ENCODE measurements at places on chromosomes 1 and 21.

GRCh38 chr1:55622074-55622473 lies 406.9 kb upstream of the USP24 start:
- no peak for DNase-seq

- peak; percentile 96 for DNase-seq
Measured at GRCh38 chr1:201461645-201462441, 7.1 kb downstream of the PHLDA3 start.

DNA sequence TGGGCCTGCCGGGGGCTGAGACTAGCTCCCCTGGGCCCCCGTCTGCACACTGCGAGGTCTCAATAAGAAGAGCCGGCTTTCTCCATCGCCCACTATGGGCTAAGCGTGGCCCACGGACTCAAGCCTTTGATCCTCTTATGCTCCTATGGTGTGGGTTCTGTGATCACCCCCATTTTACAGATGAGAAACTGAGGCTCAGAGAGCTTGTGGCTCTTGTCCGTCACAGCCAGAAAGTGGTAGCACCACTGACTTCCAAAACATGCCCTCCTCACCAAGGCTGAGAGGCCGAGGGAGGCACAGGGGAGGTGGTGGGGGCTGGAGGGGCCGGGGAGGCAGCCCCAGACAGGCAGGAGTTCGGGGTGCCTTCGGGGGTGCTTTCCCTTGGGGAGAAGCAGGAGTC lies 39.0 kb upstream of the CASZ1 start:
- DNase-seq: no peak

GRCh38 chr1:154434346-154435085 lies 29.4 kb downstream of the IL6R start:
- DNase-seq: no peak

GRCh38 chr1:167454894-167455785 lies 63.2 kb downstream of the CD247 start:
- no peak for DNase-seq

DNA sequence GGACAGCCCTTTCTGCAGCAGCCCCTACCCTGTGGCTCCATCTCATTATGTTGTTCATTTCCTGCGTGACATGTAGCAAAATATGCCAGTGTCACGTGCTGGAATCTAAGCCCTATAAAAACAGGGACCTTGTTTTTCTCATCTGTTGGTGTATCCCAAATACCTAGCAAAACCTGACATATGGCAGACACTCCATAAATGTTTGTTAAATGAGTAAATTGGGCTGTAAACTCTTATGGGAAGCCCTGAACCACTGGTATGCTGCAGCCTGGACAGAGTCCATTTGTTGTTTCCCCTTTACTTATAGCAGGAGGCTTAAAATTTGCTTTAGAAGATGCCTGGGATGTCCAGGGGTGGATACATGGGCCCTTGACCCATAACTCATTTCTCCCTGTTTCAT lies 363.8 kb downstream of the NPHP4 start:
- no peak for DNase-seq

DNA sequence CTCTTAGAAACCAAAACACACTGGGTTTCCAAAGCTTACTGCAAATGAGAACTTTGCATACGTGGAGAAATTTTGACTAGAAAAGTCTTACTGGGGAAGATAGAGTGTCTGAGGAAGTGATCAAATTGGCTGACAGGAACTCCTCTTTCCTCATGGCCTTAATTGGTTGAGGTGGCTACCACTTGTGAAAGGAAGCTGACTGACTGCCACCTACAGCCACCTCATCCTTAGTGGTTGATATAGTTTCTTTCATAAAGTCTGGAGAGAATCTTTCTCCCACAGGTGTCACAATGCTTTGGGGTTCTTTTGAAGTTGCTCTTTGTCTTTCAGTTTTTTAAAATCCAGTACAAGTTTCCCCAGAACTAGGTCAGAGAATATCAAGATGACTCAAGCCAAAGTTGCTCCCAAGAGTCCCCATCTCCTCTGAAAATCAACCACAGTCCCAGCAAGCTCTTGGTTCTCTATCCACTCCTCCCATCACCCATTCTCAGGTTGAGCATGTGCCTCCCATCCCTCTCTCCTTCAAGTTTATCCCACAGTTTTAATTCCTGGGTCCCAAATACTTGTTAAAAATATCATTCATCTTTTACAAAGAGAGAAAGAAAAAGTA lies 43.3 kb downstream of the GPR88 start:
- no peak for DNase-seq
